ENCODE measurements at places on chromosomes 4 and X.
A peak's percentile ranks its signal among the peaks of the same experiment; 100 is the strongest.

GRCh38 chrX:39602195-39602594, 495.6 kb downstream of the BCOR start:
- no peak for DNase-seq
- H3K27me3 ChIP-seq = peaks cover 12% of the 10 kb centered on the region
- H3K27ac ChIP-seq = no peak overlapping the region
- H3K36me3 ChIP-seq = no peaks in the 10 kb centered on the region

GRCh38 chr4:4289055-4289454, 899 bp downstream of the LYAR start:
- H3K27ac ChIP-seq = no peak overlapping the region
- DNase-seq = no peak

DNA sequence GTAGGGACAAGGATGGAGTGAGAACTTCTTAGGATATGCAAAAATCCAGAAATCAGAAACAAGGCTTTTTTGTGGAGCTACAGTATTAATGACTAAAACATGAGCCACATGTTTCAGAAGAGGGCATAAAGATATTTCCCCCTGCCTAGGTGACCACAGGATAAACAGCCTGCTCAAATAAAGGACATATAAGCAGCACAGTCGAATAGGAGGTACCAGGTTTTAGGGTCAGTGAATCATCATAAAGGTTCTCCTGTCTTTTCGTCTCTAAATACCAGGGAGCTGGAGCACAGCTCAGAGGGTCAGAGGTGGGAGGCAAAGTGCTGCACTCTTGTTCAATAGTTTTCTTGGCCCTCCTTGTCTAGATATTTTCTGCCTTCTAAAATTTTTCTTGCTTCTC, 211.9 kb upstream of the HS3ST1 start:
- no peak overlapping the region for H3K4me3 ChIP-seq
- no peaks in the 10 kb centered on the region for H3K36me3 ChIP-seq
- H3K27ac ChIP-seq = no peak overlapping the region
- peaks cover 3% of the 10 kb centered on the region for H3K4me1 ChIP-seq
- DNase-seq = no peak

DNA sequence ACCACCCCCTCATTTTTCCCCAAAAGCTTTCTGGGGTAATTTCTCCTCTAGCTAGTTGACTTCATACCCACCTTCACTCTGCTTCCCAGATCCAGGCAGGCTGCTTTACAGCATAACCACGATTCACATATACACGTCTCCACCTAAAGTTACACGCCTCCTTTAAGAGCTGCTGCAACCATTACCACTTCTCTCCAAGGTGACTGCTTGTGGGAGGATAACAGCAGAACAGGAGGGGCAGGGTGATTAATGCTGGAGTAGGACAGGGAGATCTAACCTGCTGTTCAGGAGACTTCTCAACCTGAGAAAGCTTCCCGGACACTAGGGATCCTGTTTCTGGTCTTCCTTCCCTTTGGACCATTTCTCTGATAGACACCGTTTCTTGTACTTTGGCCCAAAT, 77.4 kb downstream of the MGST2 start:
- H3K36me3 ChIP-seq = no peaks in the 10 kb centered on the region
- H3K4me3 ChIP-seq = no peak overlapping the region
- no peak overlapping the region for H3K27ac ChIP-seq

GRCh38 chr4:43163101-43163792, 270.7 kb downstream of the GRXCR1 start:
- DNase-seq = no peak
- H3K36me3 ChIP-seq = no peaks in the 10 kb centered on the region
- no peaks in the 10 kb centered on the region for H3K27me3 ChIP-seq
- no peaks in the 10 kb centered on the region for H3K4me1 ChIP-seq

- H3K27me3 ChIP-seq = no peaks in the 10 kb centered on the region
- no peak overlapping the region for H3K4me3 ChIP-seq
- H3K36me3 ChIP-seq = no peaks in the 10 kb centered on the region
Observed at GRCh38 chrX:143058120-143058519, 32.4 kb downstream of the SPANXN4 start.

DNA sequence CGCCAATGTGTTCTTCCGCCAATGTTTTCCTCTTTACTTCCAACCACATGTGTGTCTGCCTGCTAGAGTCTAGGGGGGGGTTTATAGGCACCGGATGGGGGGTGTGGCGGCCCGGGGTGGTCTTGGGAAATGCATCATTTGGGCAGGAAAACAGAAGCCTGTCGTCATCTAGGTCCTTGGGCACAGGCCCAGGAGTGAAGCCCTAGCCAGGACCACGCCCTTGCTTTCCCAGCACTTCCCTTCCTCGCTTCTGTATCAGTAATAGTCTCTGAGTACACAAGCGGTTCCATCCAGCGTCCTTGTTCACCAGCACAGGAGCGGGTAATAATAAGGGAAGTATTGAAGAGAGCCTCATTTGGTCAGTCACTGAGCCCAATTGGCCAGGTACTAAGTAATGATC, 74.5 kb downstream of the QDPR start:
- H3K36me3 ChIP-seq = no peaks in the 10 kb centered on the region
- DNase-seq = no peak
- H3K4me1 ChIP-seq = no peaks in the 10 kb centered on the region
- H3K4me3 ChIP-seq = no peak overlapping the region

GRCh38 chrX:149060921-149061320, 444.2 kb downstream of the IDS start:
- H3K4me1 ChIP-seq = no peaks in the 10 kb centered on the region
- H3K27ac ChIP-seq = no peak overlapping the region
- no peak overlapping the region for H3K4me3 ChIP-seq
- H3K36me3 ChIP-seq = no peaks in the 10 kb centered on the region
- DNase-seq = peak; percentile 2

GRCh38 chrX:8738588-8739189, 6.8 kb upstream of the ANOS1 start:
- no peaks in the 10 kb centered on the region for H3K4me1 ChIP-seq
- no peak overlapping the region for H3K27ac ChIP-seq
- H3K27me3 ChIP-seq = no peaks in the 10 kb centered on the region
- H3K4me3 ChIP-seq = no peak overlapping the region
- DNase-seq = peak; percentile 29

GRCh38 chr4:1960170-1960825, 48.5 kb downstream of the NELFA start:
- no peak overlapping the region for H3K4me3 ChIP-seq
- peaks cover 4% of the 10 kb centered on the region for H3K4me1 ChIP-seq
- H3K27me3 ChIP-seq = no peaks in the 10 kb centered on the region
- DNase-seq = no peak

- H3K4me3 ChIP-seq = no peak overlapping the region
- peaks cover 3% of the 10 kb centered on the region for H3K36me3 ChIP-seq
- no peak for DNase-seq
- no peaks in the 10 kb centered on the region for H3K27me3 ChIP-seq
- H3K4me1 ChIP-seq = no peaks in the 10 kb centered on the region
Observed at GRCh38 chrX:151402719-151403390, 5.8 kb downstream of the VMA21 start.

DNA sequence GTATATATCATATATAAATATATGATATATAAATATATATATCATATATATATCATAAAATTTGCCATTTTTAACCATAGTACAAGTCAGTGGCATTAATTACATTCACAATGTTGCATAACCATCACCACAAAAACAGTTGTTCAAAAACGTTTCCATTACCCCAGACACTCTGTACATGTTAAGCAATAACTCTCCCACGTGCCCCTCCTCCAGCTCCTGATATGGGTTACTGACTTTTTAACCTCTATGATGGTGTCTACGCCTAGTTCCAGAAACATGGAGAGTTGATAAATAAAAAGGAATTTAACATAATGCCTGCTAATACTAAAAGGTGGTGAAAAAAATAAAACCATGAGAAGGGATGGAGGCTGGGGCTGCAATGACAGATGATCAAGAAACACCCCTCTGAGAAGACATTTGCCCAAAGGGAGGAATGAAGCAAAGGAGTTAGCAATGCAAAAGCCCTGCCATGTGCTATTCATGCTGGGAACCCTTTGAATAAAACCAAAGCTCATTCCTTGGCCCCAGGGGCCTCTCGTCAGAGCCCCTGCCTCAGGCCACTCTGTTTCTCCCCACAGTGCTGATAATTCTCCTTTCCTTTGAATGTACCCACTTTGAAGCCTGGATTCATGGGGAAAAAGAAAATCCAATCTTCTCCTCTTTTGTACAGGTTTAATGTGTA, 144.3 kb downstream of the NWD2 start:
- no peak overlapping the region for H3K27ac ChIP-seq
- DNase-seq = no peak
- H3K4me1 ChIP-seq = no peaks in the 10 kb centered on the region
- H3K36me3 ChIP-seq = no peaks in the 10 kb centered on the region
- no peaks in the 10 kb centered on the region for H3K27me3 ChIP-seq

- no peak for DNase-seq
- no peaks in the 10 kb centered on the region for H3K27me3 ChIP-seq
- H3K4me3 ChIP-seq = no peak overlapping the region
- H3K27ac ChIP-seq = no peak overlapping the region
- H3K36me3 ChIP-seq = no peaks in the 10 kb centered on the region
Observed at GRCh38 chr4:88841635-88842034, 144.0 kb upstream of the NAP1L5 start.

GRCh38 chr4:138188406-138189084, 53.6 kb downstream of the SLC7A11 start:
- no peak for DNase-seq
- H3K4me3 ChIP-seq = no peak overlapping the region
- no peaks in the 10 kb centered on the region for H3K4me1 ChIP-seq
- no peaks in the 10 kb centered on the region for H3K27me3 ChIP-seq
- no peak overlapping the region for H3K27ac ChIP-seq

GRCh38 chrX:129540722-129541184, 694 bp downstream of the OCRL start:
- no peaks in the 10 kb centered on the region for H3K4me1 ChIP-seq
- peaks cover 9% of the 10 kb centered on the region for H3K36me3 ChIP-seq
- H3K27ac ChIP-seq = no peak overlapping the region
- no peak for DNase-seq
- H3K27me3 ChIP-seq = no peaks in the 10 kb centered on the region

- no peaks in the 10 kb centered on the region for H3K4me1 ChIP-seq
- H3K36me3 ChIP-seq = no peaks in the 10 kb centered on the region
- no peak for DNase-seq
- H3K4me3 ChIP-seq = no peak overlapping the region
Observed at GRCh38 chr4:1673671-1674070, 10.4 kb downstream of the FAM53A start.

- no peak overlapping the region for H3K4me3 ChIP-seq
- H3K27me3 ChIP-seq = peaks cover 13% of the 10 kb centered on the region
- no peak overlapping the region for H3K27ac ChIP-seq
- peaks cover 7% of the 10 kb centered on the region for H3K4me1 ChIP-seq
- no peak for DNase-seq
- no peaks in the 10 kb centered on the region for H3K36me3 ChIP-seq
Observed at GRCh38 chr4:8328866-8329559, 59.5 kb downstream of the HTRA3 start.

GRCh38 chrX:23515028-23515427, 152.3 kb upstream of the PRDX4 start:
- H3K27me3 ChIP-seq = no peaks in the 10 kb centered on the region
- no peaks in the 10 kb centered on the region for H3K36me3 ChIP-seq
- no peak for DNase-seq

DNA sequence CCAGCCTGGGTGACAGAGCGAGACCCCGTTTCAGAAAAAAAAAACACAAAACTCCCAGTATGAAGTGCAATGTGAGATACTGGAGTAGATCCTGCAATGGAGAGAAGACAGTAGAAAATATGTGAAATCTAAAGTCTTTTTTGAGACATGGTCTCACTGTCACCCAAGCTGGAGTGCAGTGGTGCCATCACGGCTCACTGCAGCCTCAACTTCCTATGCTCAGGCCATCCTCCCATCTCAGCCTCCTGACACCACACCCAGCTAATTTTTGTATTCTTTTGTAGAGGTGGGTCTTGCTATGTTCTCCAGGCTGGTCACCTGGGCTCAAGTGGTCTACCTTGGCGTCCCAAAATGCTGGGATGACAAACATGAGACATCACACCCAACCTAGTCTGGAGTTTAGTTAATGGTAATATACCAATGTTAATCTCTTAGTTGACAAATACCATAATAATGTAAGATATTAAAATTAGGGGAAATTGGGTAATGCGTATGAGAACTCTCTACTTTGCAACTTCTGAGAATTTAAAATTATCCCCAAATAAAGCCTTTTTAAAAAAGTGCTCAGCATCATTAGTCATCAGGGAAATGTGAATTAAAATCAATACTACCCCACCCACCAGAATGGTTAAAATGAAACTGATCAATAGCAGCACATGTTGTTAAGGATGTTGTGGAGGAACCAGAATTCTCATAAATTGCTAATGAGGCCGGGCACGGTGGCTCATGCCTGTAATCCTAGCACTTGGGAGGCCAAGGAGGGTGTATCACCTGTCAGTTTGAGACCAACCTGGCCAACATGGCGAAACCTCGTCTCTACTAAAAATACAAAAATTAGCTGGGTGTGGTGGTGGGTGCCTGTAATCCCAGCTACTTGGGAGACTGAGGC, 15.0 kb downstream of the RBMX start:
- no peaks in the 10 kb centered on the region for H3K27me3 ChIP-seq

- no peak overlapping the region for H3K27ac ChIP-seq
- no peak overlapping the region for H3K4me3 ChIP-seq
- H3K36me3 ChIP-seq = no peaks in the 10 kb centered on the region
- H3K4me1 ChIP-seq = no peaks in the 10 kb centered on the region
- DNase-seq = no peak
Observed at GRCh38 chr4:156800463-156800862, 171.1 kb downstream of the PDGFC start.

DNA sequence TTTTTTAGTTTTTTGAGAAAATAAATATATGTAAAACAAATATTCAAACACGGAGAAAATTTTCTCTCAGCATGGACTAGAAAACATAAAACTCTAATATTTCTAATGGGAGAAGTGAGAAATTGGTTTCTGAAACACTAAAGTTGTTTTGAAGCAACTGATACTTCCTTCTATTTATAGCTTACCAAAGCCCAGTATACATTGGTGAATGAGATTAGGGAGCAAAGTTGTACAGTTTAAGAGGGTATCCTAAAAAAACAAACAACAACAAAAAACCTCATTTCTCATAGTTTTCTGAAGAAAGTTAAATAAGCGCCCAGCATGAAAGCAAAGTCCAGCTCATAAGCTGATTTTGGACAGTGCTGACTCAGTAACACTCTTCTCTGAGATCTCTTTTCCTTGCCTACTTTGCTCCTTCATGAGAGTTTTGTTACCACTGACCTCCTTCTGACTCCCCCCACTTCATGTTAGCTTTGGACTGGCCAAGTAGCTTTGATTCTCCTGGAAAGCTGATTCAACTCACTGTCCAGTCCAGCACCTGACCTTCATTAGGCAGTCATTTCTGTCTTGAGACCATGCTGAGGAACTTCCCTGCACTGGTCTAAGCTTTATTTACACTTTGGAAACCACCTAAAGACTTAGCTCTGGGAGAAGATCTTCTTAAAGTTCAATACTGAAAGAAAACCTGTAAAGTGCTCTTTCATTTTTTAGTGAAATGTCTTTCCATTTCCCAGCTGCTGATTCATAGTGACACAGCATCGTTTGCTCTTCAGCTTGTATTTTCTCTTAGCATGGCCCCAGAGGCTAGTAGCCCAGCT, 21.8 kb upstream of the P2RY10 start:
- no peaks in the 10 kb centered on the region for H3K27me3 ChIP-seq
- H3K27ac ChIP-seq = no peak overlapping the region
- H3K4me1 ChIP-seq = no peaks in the 10 kb centered on the region
- DNase-seq = no peak
- H3K4me3 ChIP-seq = no peak overlapping the region

GRCh38 chr4:169249214-169249973, 21.4 kb downstream of the SH3RF1 start:
- peak overlapping the region; percentile 98 for H3K27ac ChIP-seq
- H3K36me3 ChIP-seq = no peaks in the 10 kb centered on the region
- peaks cover 2% of the 10 kb centered on the region for H3K4me1 ChIP-seq
- H3K27me3 ChIP-seq = no peaks in the 10 kb centered on the region
- no peak overlapping the region for H3K4me3 ChIP-seq
- no peak for DNase-seq

GRCh38 chrX:118152721-118153120, 36.1 kb upstream of the KLHL13 start:
- no peak overlapping the region for H3K4me3 ChIP-seq
- H3K4me1 ChIP-seq = no peaks in the 10 kb centered on the region
- H3K36me3 ChIP-seq = no peaks in the 10 kb centered on the region

All from mesenchymal stem cell (in vitro differentiated cells and primary cell).